ENCODE measurements at places on chromosomes 13 and 19. TPM values are rescaled to one million over a fixed set of nuclear protein-coding genes. Genes with fewer than 3 reads are reported as not detected.
A peak's percentile ranks its signal among the peaks of the same experiment; 100 is the strongest.

- H3K4me3 ChIP-seq = no peak overlapping the region
- no peak overlapping the region for H3K27ac ChIP-seq
- peaks cover 6% of the 10 kb centered on the region for H3K4me1 ChIP-seq
- DNase-seq = no peak
- H3K27me3 ChIP-seq = no peaks in the 10 kb centered on the region
Observed at GRCh38 chr13:34672631-34673030, 269.4 kb upstream of the NBEA start.

DNA sequence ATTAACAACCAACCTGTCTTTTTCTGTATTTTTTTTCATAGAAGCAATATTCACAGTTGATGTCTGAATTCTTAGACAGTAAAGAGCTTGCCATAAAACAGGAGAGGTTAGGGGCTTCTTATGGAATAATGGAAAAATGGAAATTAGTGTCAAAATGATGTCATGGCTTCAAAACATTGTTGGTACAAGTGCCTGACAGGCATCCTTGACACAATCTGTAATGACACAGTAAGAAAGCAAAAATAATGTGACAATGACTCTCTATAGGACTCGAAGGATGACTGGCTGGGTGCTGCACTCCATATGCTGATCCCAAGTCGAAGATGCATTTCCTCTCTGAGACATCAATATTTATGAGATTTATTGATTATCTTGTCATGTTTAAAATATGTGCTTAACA is 205.3 kb upstream of the DACH1 start:
- DNase-seq = no peak
- no peaks in the 10 kb centered on the region for H3K27me3 ChIP-seq
- no peaks in the 10 kb centered on the region for H3K36me3 ChIP-seq
- H3K4me1 ChIP-seq = no peaks in the 10 kb centered on the region

DNA sequence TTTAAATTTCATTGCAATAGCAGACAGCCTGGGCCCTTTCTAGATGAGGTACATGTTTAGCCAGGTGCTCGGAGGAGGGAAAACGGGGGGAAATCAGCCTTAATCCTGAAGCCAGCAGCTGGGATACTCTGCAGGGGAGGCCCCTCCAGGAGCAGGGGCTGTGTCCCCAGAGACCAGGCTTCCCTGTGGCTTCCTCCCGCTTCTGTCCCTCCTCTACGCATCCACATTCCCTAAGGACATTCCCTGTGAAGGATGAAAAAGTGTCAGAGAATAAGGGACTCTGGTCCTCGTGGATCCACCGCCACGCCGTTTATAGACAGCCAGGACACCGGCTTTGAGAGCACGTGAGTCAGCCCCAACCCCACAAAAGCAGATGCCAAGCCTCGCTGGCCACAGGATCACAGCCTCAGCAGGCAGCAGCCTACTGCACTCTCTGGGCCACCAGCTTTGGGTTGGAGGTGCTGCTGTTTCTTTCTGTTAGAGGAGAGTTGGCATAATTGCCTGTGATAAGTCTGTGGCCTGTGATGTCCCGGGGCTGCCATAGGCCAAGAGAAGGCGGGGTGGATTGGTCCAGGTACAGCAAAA is 36.7 kb upstream of the RANBP3 start:
- H3K4me1 ChIP-seq = no peaks in the 10 kb centered on the region
- no peak overlapping the region for H3K27ac ChIP-seq
- no peak overlapping the region for H3K4me3 ChIP-seq
- no peaks in the 10 kb centered on the region for H3K36me3 ChIP-seq

DNA sequence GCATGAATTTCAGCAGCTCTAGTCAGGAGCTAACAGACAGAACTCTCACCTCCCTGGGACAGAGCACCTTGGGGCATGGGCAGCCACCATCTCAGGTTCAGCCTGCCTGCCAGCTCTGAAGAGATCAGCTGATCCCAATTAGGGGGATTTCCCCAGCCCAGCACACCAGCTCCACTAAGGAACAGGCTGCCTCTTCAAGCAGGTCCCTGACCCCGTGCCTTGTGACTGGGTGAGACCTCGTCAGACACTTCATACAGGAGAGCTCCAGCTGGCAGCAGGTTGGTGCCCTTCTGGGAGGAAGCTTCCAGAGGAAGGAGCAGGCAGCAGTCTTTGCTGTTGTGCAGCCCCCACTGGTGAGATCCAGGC is 84.5 kb upstream of the UFM1 start:
- no peaks in the 10 kb centered on the region for H3K27me3 ChIP-seq
- no peak for DNase-seq
- no peaks in the 10 kb centered on the region for H3K4me1 ChIP-seq
- H3K36me3 ChIP-seq = no peaks in the 10 kb centered on the region
- H3K27ac ChIP-seq = no peak overlapping the region

Gene MAMSTR
- total RNA-seq = 1.3 TPM

Gene GJA3
- total RNA-seq = 0.31 TPM

- no peak for DNase-seq
- H3K27me3 ChIP-seq = no peaks in the 10 kb centered on the region
- H3K4me3 ChIP-seq = no peak overlapping the region
Observed at GRCh38 chr13:95106562-95106961, 194.7 kb downstream of the ABCC4 start.

- no peak overlapping the region for H3K27ac ChIP-seq
- no peaks in the 10 kb centered on the region for H3K27me3 ChIP-seq
- DNase-seq = peak; percentile 84
- H3K36me3 ChIP-seq = no peaks in the 10 kb centered on the region
Observed at GRCh38 chr19:12983542-12984142, 11.6 kb upstream of the NFIX start.

DNA sequence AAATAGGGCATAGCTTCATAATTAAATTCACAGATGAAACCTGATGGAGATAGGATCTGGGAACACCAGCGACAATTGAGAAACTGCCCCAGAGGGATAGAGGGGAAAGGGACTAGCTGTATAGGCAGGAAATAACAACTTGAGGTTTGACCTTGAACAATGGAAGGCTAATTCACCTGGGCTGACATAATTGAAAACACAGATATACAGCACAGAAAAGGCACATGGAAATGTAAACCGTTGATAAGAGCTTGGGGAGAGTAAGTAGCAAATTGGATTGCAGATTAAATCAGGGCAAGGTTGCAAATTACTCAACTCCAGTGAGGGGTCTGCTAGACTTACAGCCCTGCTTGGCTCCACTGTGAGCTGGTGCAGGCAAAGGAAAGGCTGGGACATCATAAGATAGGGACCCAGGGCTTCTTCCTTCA is 246.7 kb downstream of the DLEU7 start:
- no peak overlapping the region for H3K27ac ChIP-seq
- peaks cover 11% of the 10 kb centered on the region for H3K4me1 ChIP-seq
- no peaks in the 10 kb centered on the region for H3K36me3 ChIP-seq
- H3K27me3 ChIP-seq = no peaks in the 10 kb centered on the region
- no peak overlapping the region for H3K4me3 ChIP-seq

Gene OR7D2
- total RNA-seq = not detected

DNA sequence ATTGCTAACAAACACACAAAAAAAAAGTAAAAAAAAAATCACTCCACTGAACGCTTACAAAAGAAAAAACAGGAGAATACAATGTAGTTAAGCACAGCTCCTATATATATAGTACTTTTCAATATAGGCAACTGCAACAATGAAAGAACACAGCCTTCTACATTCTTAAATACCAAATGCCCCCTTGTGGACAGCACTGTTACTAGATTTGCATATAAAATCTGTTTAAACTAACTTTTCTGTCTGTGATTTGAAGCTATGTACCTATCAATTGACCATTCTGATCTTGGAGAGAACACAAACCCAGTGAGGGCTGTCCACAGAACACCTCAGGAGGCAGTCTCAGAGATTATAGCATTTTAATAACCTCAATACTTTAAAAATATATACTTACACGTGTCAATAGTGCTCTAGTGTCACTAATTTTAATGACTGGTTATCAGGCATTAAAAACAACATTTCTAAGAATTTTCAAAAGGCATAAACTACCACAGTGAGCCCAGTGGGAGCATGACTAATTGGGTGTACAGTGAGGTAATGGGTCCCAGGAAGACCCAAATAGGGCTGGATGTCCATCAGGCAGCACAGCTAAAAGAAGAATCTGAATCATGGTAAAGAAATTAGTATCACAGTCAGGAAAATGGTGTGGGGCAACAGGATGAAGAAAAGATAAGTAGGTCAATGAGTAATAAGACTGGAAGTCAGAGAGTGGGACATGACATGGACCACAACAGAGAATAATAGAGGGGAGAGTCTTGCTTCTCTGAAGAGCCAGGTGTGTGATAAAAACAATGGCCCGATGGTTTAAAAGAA is 22.2 kb downstream of the CCDC169 start:
- H3K4me3 ChIP-seq = no peak overlapping the region
- no peak overlapping the region for H3K27ac ChIP-seq

DNA sequence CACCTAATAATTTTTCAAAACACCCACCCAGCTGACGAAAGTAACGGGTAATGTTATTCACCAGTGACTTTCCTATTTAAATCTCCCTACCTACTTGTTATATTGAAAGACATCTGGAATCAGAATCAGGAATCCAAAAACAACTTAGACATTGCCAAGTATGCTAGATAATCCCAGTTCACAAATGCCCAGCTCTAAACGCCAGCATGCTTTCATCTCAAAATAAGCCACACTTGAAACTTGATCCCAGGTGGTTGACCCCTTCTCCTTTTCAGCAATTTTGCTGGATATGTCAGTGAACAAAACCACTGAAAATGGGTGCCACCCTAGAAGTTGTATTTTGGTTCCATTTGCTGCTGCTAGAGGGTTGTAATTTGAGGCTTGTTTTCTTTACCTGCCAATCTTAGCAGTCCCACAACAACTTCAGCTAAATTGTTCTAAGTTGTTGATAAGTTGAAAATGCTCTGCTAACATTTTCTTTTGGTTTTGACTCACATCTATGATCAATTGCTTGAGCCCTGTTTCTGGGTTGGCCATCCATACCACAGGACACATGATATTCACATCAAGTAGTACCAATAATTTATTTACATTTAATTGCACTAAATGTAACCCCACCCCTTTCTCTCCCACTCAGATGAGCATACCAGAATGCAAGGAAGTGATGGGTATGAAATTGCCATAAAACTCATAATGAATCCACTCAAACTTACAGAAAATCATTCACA is 66.4 kb downstream of the DCT start:
- H3K36me3 ChIP-seq = no peaks in the 10 kb centered on the region
- H3K4me3 ChIP-seq = no peak overlapping the region
- H3K27me3 ChIP-seq = no peaks in the 10 kb centered on the region
- no peak overlapping the region for H3K27ac ChIP-seq
- DNase-seq = no peak

DNA sequence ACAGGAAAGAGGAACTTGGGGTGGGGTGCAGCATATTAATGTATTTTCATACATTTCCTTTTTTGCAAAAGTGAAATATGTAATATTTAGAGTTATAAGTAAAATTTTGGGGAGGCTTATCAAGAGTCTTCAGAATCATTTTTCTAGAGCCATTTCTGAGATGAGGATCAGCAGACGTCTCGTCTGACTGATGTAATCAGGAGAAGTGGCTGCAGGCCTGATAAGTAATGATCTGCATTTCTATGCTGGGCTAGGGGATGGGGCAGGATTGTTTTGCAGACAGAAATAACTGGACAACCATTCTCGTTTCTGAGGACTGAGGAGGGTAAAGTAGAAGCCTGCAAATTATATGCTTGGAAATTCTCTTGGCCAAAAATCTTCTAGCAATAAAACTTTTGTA is 89.2 kb upstream of the ARGLU1 start:
- no peaks in the 10 kb centered on the region for H3K36me3 ChIP-seq
- H3K4me1 ChIP-seq = no peaks in the 10 kb centered on the region
- H3K4me3 ChIP-seq = no peak overlapping the region
- no peak for DNase-seq
- H3K27me3 ChIP-seq = no peaks in the 10 kb centered on the region
- H3K27ac ChIP-seq = no peak overlapping the region

DNA sequence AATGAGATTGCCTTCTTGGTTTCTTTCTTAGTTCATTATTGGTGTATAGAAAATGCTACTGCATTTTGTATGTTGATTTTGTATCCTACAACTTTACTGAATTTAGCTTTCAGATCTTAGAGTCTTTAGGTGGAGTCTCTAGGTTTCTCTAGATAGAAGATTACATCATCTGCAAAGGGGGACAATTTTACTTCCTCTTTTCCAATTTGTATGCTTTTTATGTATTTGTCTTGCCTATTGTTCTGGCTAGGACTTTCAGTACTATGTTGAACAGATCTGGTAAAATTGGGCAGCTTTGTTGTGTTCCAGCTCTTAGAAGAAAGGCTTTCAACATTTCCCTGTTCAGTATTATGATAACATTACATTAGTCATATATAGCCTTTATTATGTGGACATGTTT is 101.0 kb upstream of the SPRY2 start:
- H3K4me3 ChIP-seq = no peak overlapping the region
- DNase-seq = no peak
- H3K27me3 ChIP-seq = no peaks in the 10 kb centered on the region
- no peaks in the 10 kb centered on the region for H3K4me1 ChIP-seq
- H3K27ac ChIP-seq = no peak overlapping the region
- no peaks in the 10 kb centered on the region for H3K36me3 ChIP-seq

Gene CEACAM7
- total RNA-seq = 0.37 TPM

Gene S1PR4
- 7.3 TPM for total RNA-seq

Gene ZNF154
- 34.6 TPM for total RNA-seq

Gene SMG9
- 23.5 TPM for total RNA-seq

DNA sequence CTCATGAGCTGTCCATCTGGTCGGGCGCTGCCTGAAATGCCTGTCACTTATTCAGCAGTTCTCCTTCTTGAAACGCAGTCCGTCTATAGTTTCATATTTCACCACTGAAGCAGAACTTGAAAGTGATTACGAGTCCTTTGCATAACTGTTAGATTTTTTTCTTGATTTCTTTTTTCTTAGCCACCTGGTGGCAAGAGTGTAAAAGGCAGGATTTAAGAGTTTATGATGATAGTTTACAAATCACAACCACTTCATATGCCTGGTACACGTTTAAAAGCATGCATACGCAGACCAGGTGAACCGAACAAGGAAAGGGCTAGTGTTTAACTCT is 45.8 kb downstream of the GGACT start:
- H3K4me1 ChIP-seq = no peaks in the 10 kb centered on the region
- DNase-seq = peak; percentile 73
- H3K4me3 ChIP-seq = no peak overlapping the region
- no peaks in the 10 kb centered on the region for H3K36me3 ChIP-seq
- H3K27me3 ChIP-seq = no peaks in the 10 kb centered on the region

- H3K4me3 ChIP-seq = no peak overlapping the region
- no peak overlapping the region for H3K27ac ChIP-seq
Observed at GRCh38 chr13:114032126-114032799, 58.4 kb upstream of the C13orf46 start.

- no peak for DNase-seq
- peak overlapping the region; percentile 69 for H3K4me3 ChIP-seq
Observed at GRCh38 chr19:1864480-1865171, 1.2 kb upstream of the KLF16 start.

Gene GNG7
- total RNA-seq = 4.5 TPM

- no peak overlapping the region for H3K27ac ChIP-seq
- peaks cover 10% of the 10 kb centered on the region for H3K4me1 ChIP-seq
- DNase-seq = peak; percentile 86
- no peak overlapping the region for H3K4me3 ChIP-seq
- H3K27me3 ChIP-seq = no peaks in the 10 kb centered on the region
Observed at GRCh38 chr13:75812751-75813181, 176.6 kb downstream of the LMO7 start.

Gene TEX101
- total RNA-seq = not detected

Gene CDX2
- total RNA-seq = not detected

Gene ZMYM2
- 56.2 TPM for total RNA-seq

Gene TEKTIP1
- total RNA-seq = 0.74 TPM

Gene ZNF441
- total RNA-seq = 9.4 TPM

Gene GDF15
- 49.7 TPM for total RNA-seq

Data from lung (tissue), 17 donors.